K562 (cell line): ENCODE measurements at places on chromosomes 16 and 17.

- H3K27ac ChIP-seq: no peak overlapping the region
- peaks cover 31% of the 10 kb centered on the region; the same call in 1 of the 3 replicates for H3K36me3 ChIP-seq
- H3K4me3 ChIP-seq: no peak overlapping the region
These were observed 11.9 kb upstream of the HEXD start for GRCh38 chr17:82406131-82406671.

DNA sequence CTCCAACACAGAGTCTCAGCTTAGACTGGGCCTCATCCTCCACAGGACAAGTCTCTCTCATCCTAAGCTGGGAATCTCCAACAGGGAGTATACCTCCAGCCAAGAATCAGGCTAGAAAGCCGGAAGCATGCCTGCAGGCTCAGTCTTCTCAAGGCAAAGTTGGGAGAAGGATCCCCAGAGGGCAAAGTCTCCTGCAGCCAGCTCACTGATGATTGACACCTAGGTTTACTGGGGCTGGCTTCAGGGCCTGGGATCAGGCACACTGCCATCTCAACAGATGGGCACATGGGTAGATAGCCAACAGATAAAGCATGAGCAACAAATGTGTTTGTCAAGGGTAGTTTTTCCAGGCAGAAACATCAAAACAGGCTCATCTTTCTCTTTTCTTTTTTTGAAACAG is 56.1 kb upstream of the TOX3 start:
- no peak overlapping the region for H3K4me3 ChIP-seq
- no peaks in the 10 kb centered on the region for H3K4me1 ChIP-seq
- no peak overlapping the region for H3K27ac ChIP-seq
- H3K27me3 ChIP-seq: no peaks in the 10 kb centered on the region
- no peaks in the 10 kb centered on the region for H3K36me3 ChIP-seq

DNA sequence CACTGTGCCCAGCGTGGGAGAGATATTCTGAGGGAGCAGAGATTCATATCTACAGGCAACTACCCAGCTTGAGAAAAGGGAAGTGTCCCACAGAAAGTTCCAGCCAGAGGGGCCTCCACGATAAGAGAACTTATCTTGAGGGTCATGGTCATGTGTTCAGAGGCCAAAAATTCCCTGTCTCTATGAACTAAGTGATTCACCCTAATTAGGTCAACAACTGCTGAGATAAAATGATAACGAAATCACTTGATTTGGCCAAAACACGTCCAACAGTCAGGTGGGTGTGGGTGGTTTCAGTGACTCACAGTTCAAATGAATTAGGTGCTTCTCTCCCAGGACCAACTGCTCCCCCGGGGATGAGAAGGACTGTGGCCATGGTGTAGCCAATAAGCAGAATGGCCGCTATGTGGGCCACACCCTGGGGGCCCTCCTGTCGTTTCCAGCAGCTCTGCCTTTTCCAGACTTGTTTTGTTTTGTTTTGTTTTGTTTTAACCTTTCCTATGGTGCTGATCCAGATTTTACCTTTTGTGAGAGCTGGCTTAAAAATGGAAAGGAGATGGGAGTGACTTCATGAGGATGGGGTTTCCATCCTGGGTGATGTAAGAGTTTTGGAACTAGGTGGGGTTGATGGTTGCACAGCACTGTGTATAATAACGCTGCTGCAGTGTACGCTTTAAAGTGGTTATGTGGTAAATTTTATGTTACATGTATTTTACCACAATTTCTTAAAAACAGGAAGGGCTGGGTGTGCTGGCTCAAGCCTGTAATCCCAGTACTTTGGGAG is 8.7 kb downstream of the DNAI2 start:
- H3K27me3 ChIP-seq: no peaks in the 10 kb centered on the region
- peaks cover 31% of the 10 kb centered on the region for H3K4me1 ChIP-seq
- no peaks in the 10 kb centered on the region for H3K36me3 ChIP-seq
- DNase-seq: peak; percentile 62

GRCh38 chr17:77498091-77498741 is 357.4 kb downstream of the SEC14L1 start:
- H3K4me1 ChIP-seq: no peaks in the 10 kb centered on the region
- H3K27ac ChIP-seq: no peak overlapping the region
- peaks cover 44% of the 10 kb centered on the region; the same call in 2 of the 3 replicates for H3K36me3 ChIP-seq
- no peaks in the 10 kb centered on the region for H3K27me3 ChIP-seq

DNA sequence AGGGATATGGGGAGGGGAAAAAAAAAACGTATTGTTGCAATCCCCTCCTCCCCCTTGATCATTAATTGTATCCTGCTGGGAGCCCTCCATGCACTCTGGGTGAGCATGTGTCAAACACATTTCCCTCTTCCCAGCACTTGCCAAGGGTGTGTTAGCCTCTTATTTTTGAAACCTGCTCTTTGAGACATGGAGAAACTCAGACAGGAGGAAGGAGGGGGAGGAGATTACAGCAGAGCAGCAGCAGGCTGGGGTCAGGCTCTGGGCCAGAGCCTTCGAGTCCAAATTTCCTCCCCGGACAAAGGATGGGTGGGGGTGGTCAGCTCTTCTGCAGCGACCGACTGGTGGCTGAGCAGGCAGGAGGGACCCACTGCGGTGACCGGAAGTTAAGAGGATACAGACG is 64.7 kb downstream of the SOX9 start:
- no peaks in the 10 kb centered on the region for H3K36me3 ChIP-seq
- H3K4me1 ChIP-seq: no peaks in the 10 kb centered on the region
- no peak overlapping the region for H3K4me3 ChIP-seq

DNA sequence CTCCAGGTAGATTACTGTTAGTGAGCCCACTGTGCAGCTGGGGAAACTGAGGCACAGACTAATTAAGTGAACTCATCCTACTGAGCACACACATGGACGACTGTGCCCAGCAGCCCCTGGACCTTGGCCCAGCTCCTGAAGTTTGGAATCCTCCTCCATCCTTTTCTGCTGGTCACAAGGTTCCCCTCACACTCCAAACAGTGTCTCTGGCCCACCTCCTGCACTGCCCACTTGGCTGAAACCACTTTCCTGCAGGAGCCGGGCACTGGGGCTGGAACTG is 3.6 kb downstream of the RHBDF2 start:
- peaks cover 50% of the 10 kb centered on the region for H3K4me1 ChIP-seq
- DNase-seq: no peak
- no peaks in the 10 kb centered on the region for H3K36me3 ChIP-seq
- peaks cover 10% of the 10 kb centered on the region for H3K27me3 ChIP-seq
- no peak overlapping the region for H3K4me3 ChIP-seq

- H3K36me3 ChIP-seq: no peaks in the 10 kb centered on the region
- H3K4me1 ChIP-seq: no peaks in the 10 kb centered on the region
- no peak for DNase-seq
These were observed 24.9 kb upstream of the MYH2 start for GRCh38 chr17:10574324-10574723.

- no peak overlapping the region for H3K27ac ChIP-seq
- DNase-seq: no peak
- no peaks in the 10 kb centered on the region for H3K4me1 ChIP-seq
- H3K4me3 ChIP-seq: no peak overlapping the region
- peaks cover 21% of the 10 kb centered on the region for H3K27me3 ChIP-seq
- no peaks in the 10 kb centered on the region for H3K36me3 ChIP-seq
These were observed 47.8 kb downstream of the LITAF start for GRCh38 chr16:11538880-11539279.

- H3K4me1 ChIP-seq: peaks cover 3% of the 10 kb centered on the region; the same call in 1 of the 2 replicates
- H3K27me3 ChIP-seq: peaks cover 5% of the 10 kb centered on the region; the same call in 2 of the 3 replicates
- H3K4me3 ChIP-seq: no peak overlapping the region
These were observed 77.9 kb upstream of the SDK2 start for GRCh38 chr17:73722165-73722564.

- H3K36me3 ChIP-seq: peaks cover 13% of the 10 kb centered on the region; the same call in 2 of the 3 replicates
These were observed 17.9 kb downstream of the MINK1 start for GRCh38 chr17:4851084-4851483.
